ENCODE measurements at places on chromosomes 4 and X. TPM values are rescaled to one million over a fixed set of nuclear protein-coding genes. Genes with fewer than 3 reads are reported as not detected.
A peak's percentile ranks its signal among the peaks of the same experiment; 100 is the strongest.

Gene DNAAF6
- total RNA-seq = not detected

DNA sequence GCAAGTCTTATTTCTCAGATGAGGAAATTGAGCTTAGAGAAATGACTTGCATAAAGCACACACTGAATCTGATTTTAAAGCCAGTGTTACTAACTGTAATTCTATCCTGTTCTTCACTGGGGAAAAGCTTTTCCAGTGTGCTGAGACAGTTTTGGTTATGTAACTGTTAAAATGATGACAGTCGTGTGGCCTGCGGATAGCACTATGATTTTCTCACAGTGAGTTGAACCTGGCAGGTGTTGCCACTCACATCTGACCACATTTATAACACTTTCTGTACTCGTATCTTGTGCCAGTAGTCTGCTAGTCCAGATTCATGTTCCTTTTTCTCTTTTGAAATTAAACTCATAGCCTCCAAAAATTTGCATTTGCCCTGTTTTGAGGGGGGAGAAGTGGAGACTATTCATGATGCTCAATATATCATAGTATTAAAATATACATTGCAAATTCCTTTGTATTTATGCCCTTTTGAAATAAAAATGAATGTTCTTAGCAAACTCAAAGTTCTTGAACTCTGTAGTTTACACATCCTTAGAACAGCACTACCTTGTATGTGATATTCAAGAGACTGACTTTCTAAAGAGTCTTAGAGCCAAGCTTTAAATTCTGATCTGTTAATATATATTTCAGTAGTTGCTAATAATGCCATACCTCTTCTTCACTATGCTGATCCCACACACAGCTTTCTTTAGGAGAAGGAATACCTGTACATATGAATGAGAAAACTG lies 132.3 kb downstream of the PDLIM5 start:
- H3K4me3 ChIP-seq = no peak overlapping the region
- H3K27me3 ChIP-seq = no peaks in the 10 kb centered on the region
- H3K4me1 ChIP-seq = no peaks in the 10 kb centered on the region
- no peak for DNase-seq
- peaks cover 11% of the 10 kb centered on the region for H3K36me3 ChIP-seq

- peak overlapping the region; percentile 43 for H3K27ac ChIP-seq
- H3K4me3 ChIP-seq = no peak overlapping the region
- peaks cover 28% of the 10 kb centered on the region for H3K4me1 ChIP-seq
- no peaks in the 10 kb centered on the region for H3K27me3 ChIP-seq
- H3K36me3 ChIP-seq = no peaks in the 10 kb centered on the region
These were observed 200.4 kb downstream of the PTTG2 start for GRCh38 chr4:38160487-38161207.

DNA sequence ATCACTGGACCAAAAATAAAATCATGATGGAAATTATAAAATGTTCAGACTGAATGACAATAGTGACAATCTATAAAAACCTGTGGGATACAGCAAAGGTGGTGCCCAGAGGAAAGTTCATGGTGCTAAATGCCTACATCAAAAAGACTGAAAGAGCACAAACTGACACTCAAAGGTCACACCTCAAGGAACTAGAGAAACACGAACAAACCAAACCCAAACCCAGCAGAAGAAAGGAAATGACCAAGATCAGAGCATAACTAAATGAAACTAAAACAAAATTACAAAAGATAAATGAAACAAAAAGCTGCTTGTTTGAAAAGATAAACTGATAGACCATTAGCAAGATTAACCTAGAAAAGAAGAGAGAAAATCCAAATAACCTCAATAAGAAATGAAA lies 78.7 kb downstream of the ANAPC10 start:
- H3K36me3 ChIP-seq = peaks cover 2% of the 10 kb centered on the region
- no peaks in the 10 kb centered on the region for H3K4me1 ChIP-seq
- H3K4me3 ChIP-seq = no peak overlapping the region
- no peaks in the 10 kb centered on the region for H3K27me3 ChIP-seq
- no peak overlapping the region for H3K27ac ChIP-seq
- DNase-seq = no peak

DNA sequence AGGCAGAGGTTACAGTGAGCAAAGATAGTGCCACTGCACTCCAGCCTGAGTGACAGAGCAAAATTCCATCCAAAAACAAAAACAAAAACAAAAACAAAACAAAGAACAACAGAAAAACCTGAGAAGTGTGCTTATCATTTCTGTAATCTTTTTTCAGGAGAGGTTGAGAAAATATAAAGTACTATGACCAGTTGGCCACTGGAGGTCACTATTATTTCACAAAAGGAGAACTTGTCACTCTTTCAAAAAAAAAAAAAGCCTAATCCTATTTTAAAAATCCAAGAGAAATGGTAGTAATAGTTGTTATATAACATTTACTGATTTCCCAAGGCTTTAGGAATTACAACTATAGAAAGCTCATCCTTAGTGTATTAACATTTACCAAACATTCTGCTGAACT lies 24.9 kb upstream of the RNF150 start:
- no peaks in the 10 kb centered on the region for H3K36me3 ChIP-seq
- H3K4me3 ChIP-seq = no peak overlapping the region
- DNase-seq = peak; percentile 59
- no peak overlapping the region for H3K27ac ChIP-seq
- peaks cover under 1% of the 10 kb centered on the region for H3K27me3 ChIP-seq

- DNase-seq = peak; percentile 97
- peaks cover 6% of the 10 kb centered on the region for H3K4me1 ChIP-seq
These were observed 13.7 kb downstream of the ADH6 start for GRCh38 chr4:99205153-99205979.

DNA sequence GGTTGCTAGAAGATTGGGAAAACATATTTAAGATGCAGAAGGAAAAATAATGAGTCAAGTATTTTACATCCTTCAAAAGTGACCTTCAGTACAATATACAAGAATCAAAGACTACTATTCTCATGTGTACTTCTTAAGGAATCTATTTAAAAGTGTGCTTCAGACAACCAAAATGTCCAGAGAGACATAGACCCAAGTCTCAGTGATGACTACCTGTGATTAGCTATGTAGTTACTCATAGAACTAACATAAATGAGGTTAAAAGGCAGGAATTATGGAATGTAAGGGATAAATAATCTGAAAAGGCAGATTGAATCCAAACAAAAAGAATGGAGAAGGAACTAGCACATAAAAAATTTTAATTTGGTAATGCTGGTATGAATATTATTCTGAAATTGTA lies 634.7 kb upstream of the FAM241A start:
- H3K36me3 ChIP-seq = no peaks in the 10 kb centered on the region
- no peaks in the 10 kb centered on the region for H3K4me1 ChIP-seq
- no peak overlapping the region for H3K4me3 ChIP-seq
- H3K27ac ChIP-seq = no peak overlapping the region
- H3K27me3 ChIP-seq = no peaks in the 10 kb centered on the region

GRCh38 chrX:14873676-14874049 lies 442 bp downstream of the MOSPD2 start:
- no peak for DNase-seq
- H3K36me3 ChIP-seq = no peaks in the 10 kb centered on the region
- H3K27ac ChIP-seq = peak overlapping the region; percentile 67

GRCh38 chrX:132671229-132671641 lies 182.4 kb upstream of the MBNL3 start:
- no peak overlapping the region for H3K27ac ChIP-seq
- DNase-seq = no peak
- H3K36me3 ChIP-seq = no peaks in the 10 kb centered on the region
- no peak overlapping the region for H3K4me3 ChIP-seq

- no peaks in the 10 kb centered on the region for H3K36me3 ChIP-seq
- H3K4me1 ChIP-seq = no peaks in the 10 kb centered on the region
- no peak overlapping the region for H3K4me3 ChIP-seq
- no peak overlapping the region for H3K27ac ChIP-seq
These were observed 17.9 kb upstream of the MAOB start for GRCh38 chrX:43899878-43900815.

DNA sequence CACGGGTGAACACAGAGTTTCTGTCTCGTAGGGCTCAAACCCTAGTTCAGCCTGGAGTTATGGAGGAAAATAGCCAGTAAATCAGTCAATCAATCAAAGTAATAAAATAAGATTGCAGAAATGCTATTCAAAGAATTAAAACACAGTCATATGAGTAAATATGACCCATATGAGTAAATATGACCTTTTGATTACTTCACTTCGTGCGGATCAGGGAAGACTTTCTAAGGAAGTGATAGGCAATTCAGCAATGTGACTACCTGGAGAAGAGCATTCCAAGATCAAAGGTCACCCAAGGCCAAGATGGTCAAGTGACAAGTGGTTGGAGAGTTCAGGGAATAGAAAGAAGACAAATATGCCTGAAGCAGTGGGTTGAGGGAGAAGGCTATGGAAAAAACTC lies 722.6 kb downstream of the ADGRL3 start:
- H3K4me1 ChIP-seq = no peaks in the 10 kb centered on the region
- no peaks in the 10 kb centered on the region for H3K27me3 ChIP-seq
- H3K4me3 ChIP-seq = no peak overlapping the region
- no peaks in the 10 kb centered on the region for H3K36me3 ChIP-seq
- H3K27ac ChIP-seq = no peak overlapping the region
- DNase-seq = no peak

- peaks cover 11% of the 10 kb centered on the region for H3K4me1 ChIP-seq
- H3K27ac ChIP-seq = peak overlapping the region; percentile 87
- peak; percentile 93 for DNase-seq
- no peaks in the 10 kb centered on the region for H3K36me3 ChIP-seq
- H3K27me3 ChIP-seq = no peaks in the 10 kb centered on the region
These were observed 237.0 kb downstream of the SCFD2 start for GRCh38 chr4:53128706-53129357.

GRCh38 chrX:155899366-155899765 lies 18.2 kb downstream of the VAMP7 start:
- DNase-seq = no peak
- no peaks in the 10 kb centered on the region for H3K4me1 ChIP-seq
- H3K36me3 ChIP-seq = no peaks in the 10 kb centered on the region
- H3K27ac ChIP-seq = no peak overlapping the region
- H3K4me3 ChIP-seq = no peak overlapping the region

DNA sequence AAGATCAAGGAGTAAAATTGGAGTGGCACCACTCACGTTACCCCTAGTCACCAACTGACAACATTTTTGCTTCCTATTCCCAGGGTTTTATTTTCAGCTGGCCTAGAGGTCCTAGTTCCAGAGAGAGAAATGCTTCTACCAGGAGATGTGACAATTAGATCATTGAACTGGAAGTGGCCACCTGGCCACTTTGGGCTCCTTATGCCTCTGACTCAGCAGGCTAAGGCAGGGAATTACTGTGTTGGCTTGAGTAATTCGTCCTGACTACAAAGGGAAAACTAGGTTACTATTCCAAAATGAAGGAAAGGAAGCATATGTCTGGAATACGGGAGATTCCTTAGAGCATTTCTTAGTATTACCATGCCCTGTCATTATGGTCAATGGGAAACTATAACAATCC lies 831.6 kb upstream of the NDST4 start:
- H3K4me1 ChIP-seq = no peaks in the 10 kb centered on the region
- H3K4me3 ChIP-seq = no peak overlapping the region
- H3K27ac ChIP-seq = no peak overlapping the region
- no peaks in the 10 kb centered on the region for H3K36me3 ChIP-seq
- no peak for DNase-seq

Data from muscle of leg (tissue), 16 donors.